Upper lobe of right lung (tissue), 1 donor: ENCODE measurements at places on chromosomes 11 and 22.

GRCh38 chr11:14041565-14041964 lies 79.0 kb downstream of the SPON1 start:
- DNase-seq, result no peak

GRCh38 chr11:69504576-69505335 lies 23.3 kb downstream of the LINC01488 start:
- DNase-seq, result peak; percentile 52

DNA sequence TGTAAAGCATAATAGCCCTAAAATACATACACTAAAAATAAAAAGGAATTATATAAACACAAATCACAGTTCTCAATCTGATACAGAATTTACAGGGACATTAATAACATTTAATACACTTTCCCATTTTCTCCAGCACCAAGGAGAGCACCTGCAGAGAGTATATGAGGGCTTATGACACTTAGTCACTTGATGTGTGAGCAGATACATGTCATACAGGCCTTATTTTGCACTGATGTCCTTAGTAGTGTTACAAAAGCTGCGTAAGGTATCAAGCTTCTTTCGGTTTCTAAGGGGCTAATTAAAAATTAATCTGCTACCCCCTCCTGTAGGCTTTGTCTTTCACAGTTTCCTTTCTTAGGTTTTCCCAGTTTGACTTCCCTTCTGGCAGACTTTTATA lies 61.3 kb downstream of the TRIM44 start:
- DNase-seq, result no peak

DNA sequence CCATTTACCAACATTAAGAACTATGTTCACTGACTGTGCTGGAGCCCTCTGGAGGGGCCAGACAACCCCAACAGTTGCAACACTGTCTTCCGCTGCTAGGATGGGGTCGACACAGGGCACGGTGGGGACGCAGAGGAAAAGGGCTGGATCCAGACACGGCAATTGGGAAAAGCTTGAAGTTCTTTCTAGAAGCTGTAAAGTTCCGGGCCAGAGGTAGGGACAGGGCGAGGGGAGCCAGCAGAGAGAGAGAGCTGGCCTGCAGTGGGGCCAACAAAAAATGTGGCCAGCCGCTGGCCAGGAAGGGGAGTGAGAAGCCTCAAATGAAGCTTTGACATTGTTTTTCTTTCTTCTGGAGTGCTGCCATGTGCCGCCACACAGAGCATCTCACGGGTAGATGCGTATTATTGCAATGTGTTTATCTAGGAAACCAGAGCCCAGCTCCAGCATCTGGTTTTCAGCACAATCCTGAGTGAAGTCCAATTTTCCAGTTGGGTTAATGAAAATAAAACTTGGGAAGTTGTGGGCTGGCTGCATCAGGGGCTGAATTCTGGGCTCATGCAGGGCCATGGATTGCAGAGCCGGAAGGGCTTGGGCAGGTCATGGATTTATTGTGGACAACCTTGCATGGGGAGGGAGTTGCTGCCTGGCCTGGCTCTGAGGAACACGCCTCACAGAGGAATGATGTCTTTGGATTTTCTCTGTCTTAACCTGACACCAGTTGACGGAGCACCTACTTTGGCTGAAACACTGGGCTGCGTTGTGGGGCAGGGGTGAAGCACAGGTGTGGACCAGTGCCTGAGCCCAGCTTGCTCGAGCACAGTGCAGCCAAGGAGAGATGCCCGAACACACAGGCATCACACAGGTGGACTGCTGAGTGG lies 67.6 kb upstream of the AMPD3 start:
- DNase-seq, result no peak

GRCh38 chr11:62186195-62186594 lies 3.8 kb upstream of the SCGB1D1 start:
- DNase-seq, result no peak

- no peak for DNase-seq
Measured at GRCh38 chr11:45523760-45524159, 141.7 kb downstream of the CHST1 start.

DNA sequence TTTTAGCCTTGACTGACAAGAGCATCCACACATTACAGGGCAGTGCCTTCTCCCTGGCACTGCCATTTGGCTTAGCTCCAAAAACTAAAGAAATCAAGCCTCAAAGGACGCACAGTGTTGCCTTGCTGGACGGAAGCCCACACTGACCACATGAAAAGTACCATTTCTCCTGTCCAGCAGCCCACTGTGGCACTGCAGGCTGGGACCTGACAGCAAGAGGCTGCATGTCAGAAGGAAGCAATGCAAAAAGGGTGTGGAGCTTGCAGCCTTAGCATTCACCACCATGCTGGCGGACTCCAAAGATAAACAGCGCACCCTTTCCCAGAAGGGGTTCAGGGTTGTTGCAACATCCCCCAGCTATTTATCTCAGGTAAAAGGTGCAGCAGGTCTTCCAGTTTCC lies 109.3 kb upstream of the BMAL1 start:
- DNase-seq, result no peak

GRCh38 chr11:60059521-60060240 lies 3.2 kb downstream of the MS4A3 start:
- no peak for DNase-seq

DNA sequence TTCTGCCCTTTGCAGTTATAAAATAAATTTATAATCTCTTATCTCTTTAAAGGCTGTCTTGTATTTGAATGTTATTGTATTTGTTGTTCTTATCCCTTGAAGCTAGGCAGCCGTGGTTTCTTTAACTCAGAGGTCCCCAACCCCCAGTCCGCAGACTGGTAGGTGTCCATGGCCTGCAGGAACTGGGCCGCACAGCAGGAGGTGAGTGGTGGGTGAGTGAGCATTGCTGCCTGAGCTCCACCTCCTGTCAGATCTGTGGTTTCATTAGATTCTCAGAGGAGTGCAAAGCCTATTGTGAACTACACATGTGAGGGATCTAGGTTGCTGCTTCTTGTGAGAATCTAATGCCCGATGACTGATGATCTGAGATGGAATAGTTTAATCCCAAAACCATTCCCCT lies 380.0 kb upstream of the CCDC90B start:
- no peak for DNase-seq

DNA sequence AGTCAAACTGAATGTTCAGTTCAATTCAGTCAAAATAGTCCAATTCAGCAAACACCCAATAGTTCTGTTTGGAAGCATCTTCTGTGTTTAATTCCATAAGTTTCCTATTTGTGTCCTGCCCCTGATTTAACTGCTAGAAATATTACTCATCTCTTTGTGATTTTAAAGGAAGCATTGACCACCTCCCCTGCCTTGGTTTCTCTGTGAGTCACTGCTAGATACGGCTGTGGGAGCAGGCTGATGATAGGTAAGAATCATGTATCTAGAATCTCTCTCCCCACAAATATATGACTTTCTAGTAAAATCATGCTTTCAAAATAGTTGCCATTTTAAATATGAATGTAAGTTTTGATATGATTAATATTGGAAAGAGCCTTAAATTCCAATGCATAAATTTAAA lies 888.5 kb downstream of the NTM start:
- no peak for DNase-seq

GRCh38 chr11:79397252-79397651 lies 43.6 kb downstream of the TENM4 start:
- no peak for DNase-seq

DNA sequence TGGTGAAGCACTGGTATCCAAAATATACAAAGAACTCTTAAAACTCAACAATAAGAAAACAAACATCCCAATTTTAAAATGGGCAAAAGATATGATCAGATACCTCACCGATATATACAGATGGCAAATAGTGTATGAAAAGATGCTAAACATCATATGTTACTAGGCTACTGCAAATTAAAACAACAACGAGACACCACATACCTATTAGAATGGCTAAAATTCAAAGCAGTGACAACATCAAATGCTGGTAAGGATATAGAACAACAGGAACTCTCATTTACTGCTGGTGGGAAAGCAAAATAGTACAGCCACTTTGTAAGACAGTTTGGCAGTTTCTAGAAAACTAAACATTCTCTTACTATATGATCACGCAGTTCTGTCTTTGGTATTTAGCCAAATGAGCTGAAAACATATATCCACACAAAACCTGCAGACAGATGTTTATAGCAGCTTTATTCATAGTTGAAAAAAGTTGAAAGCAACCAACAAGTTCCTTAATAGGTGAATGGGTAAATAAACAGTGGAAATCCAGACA lies 38.5 kb downstream of the SIK3 start:
- DNase-seq, result no peak

GRCh38 chr22:41177622-41178424 lies 27.3 kb upstream of the L3MBTL2 start:
- no peak for DNase-seq

- DNase-seq, result no peak
Measured at GRCh38 chr22:36443198-36443770, 38.2 kb downstream of the TXN2 start.
